ENCODE measurements at places on chromosomes 5 and 9. TPM values are rescaled to one million over a fixed set of nuclear protein-coding genes. Genes with fewer than 3 reads are reported as not detected.

DNA sequence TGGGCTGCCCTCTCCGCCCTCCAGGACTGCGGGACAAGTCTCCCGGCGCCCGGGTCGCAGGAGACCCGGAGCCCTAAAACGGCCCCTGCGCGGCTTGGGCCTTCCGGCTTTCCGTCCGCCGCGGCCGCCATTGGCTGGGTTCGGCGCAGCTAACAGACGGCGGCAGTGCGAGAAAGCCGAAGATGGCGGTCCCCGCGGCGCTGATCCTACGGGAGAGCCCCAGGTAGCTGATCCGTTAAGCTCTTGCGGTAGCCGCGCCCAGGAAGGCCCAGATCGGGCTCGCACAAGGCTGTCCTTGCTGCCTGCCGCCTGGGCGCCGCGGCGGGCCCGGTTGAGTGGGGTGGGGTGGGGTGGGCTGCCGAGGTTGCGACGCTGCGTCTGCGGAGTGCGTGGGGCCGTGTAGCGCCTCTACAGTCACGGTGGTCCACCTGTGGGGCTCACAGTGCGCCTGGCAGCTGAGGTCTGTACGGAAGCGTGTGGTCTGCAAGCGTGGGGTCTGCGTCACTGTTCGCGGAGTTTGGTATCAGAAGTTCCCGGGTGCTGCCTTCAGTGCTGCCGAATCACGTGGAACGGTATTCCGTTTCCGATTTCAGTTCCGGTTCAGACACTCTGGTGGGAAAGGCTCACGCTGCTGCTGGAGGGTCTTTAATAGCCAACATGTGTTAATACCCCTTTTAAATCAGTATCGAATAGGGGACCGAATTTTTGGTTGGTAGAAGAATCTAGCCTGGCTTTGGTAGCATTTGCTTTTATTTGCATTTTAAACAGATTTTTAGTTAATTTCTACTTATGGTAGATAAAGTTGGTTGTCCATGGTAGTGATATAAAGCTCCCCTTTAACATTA lies at the start of gene COMMD10:
Gene COMMD10 (plus strand): TSS at position 155 of the 845 bp plus-strand sequence.
- no peaks in the 10 kb centered on the region for H3K36me3 ChIP-seq
- DNase-seq: peak; percentile 89
- peak within 1 kb of the TSS; percentile 70 for H3K4me3 ChIP-seq
- peaks cover 9% of the 10 kb centered on the region for H3K4me1 ChIP-seq

DNA sequence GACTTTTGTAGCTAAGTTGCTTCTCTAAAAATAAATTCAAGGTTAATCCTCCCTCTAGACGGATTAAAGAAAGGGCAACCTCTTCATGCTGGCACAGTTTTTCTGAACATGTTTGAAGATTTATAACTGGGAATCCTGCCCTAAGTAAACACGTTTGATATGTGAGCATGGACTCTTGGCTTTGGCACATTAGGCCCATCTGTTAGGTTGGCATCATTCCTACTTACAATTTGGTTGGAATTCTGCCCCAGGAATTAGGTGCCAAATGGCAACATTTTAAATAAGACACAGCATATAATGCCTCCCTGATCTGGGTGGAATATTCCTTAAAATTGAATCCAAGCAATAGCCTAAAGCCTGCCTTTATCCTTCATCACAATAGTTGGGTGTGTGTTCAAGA lies 372.3 kb upstream of the CDH18 start:
- H3K4me1 ChIP-seq: no peaks in the 10 kb centered on the region
- H3K27ac ChIP-seq: no peak overlapping the region
- no peak overlapping the region for H3K4me3 ChIP-seq
- no peaks in the 10 kb centered on the region for H3K36me3 ChIP-seq
- no peak for DNase-seq

- no peak overlapping the region for H3K27ac ChIP-seq
- peaks cover 41% of the 10 kb centered on the region for H3K4me1 ChIP-seq
- no peak overlapping the region for H3K4me3 ChIP-seq
Observed at GRCh38 chr9:28929433-28929832, 1356.2 kb upstream of the C9orf72 start.

MRPL50 gene
- 15.4 TPM for total RNA-seq

GRCh38 chr5:62139741-62140140 lies 166.3 kb upstream of the KIF2A start:
- no peaks in the 10 kb centered on the region for H3K27me3 ChIP-seq
- H3K36me3 ChIP-seq: no peaks in the 10 kb centered on the region
- H3K4me3 ChIP-seq: no peak overlapping the region
- no peak for DNase-seq

Measured in A673 (cell line).